Left lung (tissue), 14 donors: ENCODE measurements at places on chromosomes 1 and 21. TPM values are rescaled to one million over a fixed set of nuclear protein-coding genes. Genes with fewer than 3 reads are reported as not detected.

GRCh38 chr21:29928537-29928936 lies 11.3 kb downstream of the GRIK1 start:
- no peak for DNase-seq

DNA sequence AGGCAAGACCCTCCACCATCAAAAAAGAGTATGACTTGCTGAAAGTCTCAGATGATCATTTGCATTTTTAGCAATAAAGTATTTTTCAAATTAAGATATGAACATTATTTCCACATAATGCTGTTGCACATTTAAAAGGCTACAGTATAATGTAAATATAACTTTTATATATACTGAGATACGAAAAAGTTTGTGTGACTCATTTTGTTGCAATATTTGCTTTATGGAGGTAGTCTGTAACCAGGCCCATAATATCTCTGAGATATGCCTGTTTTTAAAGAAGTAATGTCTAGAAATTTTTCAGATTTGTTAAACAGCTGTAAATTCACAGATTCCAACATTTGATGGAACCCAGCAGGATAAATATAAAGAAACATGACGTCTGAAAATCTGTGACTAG lies 86.7 kb downstream of the MAN1A2 start:
- DNase-seq, result no peak

DNA sequence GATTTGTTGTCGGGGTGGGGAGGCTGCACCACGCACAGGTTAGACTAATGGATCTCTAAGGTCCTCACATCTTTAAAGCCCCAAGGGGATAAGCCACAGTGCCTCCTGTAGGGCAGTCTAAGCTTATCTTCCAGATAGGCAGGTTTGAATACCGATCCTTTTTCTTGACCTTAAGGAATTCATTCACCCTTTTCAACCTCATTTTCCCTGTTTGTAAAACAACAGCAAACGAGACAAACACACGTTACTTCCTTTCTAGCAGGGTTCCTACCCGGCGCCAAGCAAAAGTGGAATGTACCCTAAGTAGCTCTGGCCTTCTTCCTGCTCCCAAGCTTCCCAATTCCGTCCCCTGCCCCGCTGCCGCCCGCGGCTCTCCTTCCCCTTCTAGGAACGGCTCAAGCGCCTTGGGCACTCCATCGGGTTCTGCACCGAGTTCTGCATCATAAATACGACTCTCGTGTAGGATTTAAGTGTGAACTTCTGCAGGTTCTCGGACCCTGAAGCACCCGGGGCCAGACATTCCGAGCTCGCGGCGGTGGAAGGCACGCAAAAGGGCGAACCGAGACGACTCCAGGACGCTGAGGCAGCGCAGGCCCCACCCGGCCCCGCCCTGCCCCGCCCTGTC lies 548 bp upstream of the CDC20 start:
- no peak for DNase-seq

- DNase-seq, result no peak
Observed at GRCh38 chr1:73832276-73833181, 365.4 kb downstream of the LRRIQ3 start.

- DNase-seq, result no peak
Observed at GRCh38 chr1:207288315-207288714, 33.2 kb upstream of the CD55 start.

DNA sequence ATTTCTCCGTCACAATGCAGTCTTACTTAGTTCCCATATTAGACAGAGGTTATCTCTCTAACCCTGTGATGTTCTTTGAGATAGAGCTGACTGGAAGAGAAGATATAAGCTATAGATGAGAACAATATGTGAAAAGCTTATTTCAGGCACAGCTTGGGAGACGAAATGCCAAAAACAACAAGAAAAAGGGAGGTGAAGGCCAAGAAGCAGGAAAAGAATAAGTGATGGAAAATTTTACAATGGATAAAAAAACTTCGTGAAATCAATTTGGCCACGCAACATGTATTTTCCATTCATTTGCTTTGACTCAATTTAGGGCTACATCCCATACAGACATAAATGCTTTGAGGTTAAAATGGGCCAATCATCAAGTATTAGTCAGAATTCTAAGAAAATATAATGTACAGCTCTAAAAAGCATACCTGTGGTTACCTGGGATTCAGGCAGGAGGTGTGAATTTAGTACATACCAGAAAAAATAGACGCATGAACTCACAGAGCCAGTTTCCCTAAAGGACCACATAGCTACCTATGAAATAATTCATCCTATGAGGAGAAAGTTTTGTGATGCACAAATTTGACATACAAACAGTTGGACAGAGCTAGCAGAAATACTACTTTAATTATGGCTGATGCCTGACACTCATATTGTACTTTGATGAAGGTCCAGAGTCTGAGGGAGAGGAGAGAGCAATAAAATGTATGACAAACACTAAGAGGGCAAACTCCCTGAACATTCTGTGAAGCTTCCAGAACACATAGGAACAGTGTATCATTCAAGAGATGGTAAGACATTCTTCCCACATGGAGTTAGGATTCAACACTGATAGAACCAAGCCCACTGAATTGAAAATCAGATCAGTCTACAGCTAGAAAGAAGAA lies 12.1 kb downstream of the RGS1 start:
- DNase-seq, result no peak

The NECTIN4 gene
- total RNA-seq, result 5.6 TPM
